Astrocyte of the spinal cord (primary cell): ENCODE measurements at places on chromosomes 2 and 18.
A peak's percentile ranks its signal among the peaks of the same experiment; 100 is the strongest.

GRCh38 chr18:41965634-41966255 lies 10.7 kb downstream of the PIK3C3 start:
- DNase-seq: no peak

GRCh38 chr2:68196120-68196716 lies 38.5 kb downstream of the PNO1 start:
- DNase-seq: peak; percentile 53

DNA sequence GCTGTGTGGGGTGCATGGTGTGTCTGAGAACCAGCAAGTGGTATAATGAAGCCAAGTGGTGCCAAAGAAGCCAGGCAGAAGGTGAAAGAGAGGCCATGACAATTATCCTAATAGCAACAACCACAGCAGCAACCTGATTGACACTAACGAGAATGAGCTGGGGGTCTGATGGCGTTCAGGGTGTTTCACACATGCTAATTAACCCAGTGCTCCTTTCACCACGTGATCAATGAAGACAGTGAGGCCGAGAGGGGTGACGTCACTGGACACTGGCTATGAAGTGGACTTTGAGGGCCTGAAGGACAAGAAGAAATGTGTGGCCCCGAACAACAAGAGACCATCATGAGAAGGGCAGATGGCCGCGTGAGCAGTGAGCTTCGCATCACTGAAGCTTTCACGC lies 364.4 kb upstream of the ID2 start:
- no peak for DNase-seq

DNA sequence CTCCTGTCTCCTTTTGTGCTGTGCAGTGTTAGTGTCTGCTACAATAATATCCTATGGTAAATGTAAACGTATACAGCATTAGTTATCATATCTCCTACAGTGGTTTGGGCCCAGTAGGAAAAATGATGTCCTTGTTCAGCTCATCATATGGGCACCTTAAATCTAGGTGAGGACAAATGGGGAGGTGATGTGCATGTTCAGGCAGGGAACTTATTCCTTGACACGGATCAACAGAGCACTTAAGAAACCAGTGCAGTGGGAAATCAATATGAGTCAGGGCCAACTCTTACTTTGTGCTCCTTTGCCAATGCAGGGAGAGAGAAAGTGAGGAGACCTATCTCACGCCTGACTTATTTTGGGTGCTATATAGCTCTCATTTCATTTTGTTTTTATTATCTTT lies 76.4 kb downstream of the KLHL14 start:
- DNase-seq: no peak

GRCh38 chr18:34491719-34492118 lies 218.4 kb upstream of the DTNA start:
- DNase-seq: no peak

GRCh38 chr2:207807516-207807915 lies 37.8 kb upstream of the FZD5 start:
- DNase-seq: no peak

GRCh38 chr2:111624411-111625156 lies 259.4 kb downstream of the ANAPC1 start:
- DNase-seq: peak; percentile 25

DNA sequence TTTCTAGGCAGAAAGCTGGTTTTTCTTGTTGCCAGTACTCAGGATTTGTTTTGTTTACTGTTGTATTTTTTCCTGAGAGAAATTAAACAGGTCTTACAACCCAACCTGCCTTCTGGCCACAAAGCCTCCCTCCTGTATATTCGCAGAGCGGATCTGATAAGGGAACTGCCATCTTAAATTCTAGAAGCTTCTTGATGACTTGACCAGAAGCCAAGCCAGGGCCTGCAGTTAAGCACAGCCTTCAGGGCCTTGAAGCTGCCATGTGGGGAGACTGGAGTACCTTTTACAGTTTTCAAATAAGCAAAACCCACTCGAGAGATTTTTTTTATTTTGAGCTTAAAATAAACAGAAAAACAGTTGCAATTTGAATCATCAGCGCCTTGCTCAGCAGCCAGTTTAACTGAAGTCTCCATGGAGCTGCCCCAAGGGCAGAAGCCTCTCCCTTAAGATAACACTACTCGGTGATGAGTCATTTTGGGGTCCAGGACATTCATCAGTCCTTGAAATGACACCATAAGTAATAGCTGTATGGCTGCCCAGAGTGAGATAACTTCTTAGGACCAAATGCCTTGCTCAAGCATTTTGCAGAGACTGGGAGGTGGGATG lies 51.5 kb upstream of the PHLPP1 start:
- peak; percentile 42 for DNase-seq

DNA sequence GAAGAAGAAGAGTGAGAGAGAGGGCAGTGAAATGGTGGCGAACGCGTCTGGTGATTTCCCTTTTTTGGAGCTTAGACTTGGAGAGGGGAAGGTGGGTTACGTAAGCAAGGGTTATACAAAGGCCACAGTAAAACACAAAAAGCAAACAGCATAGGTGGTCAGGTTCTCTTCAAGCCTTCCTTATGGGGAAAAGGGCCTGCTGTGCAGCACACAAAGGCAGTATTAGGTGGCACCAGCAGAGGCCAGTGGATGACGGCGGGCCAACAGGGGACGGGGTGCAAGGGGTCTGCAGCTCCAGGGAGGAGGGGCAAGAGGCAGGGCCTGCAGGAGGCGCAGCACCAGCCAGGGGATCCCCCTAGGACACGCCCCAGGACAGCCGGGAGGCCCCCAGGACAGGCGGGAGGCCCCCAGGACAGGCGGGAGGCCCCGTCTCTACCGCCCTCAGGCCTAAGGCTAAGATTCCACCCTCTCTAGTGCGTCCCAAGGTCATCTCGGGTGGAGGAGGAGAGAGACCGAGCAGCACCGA lies 32.6 kb upstream of the NPC1 start:
- no peak for DNase-seq
